ENCODE measurements at places on chromosomes 5 and 9.

- no peak for DNase-seq
These were observed 379.3 kb downstream of the KDM4C start for GRCh38 chr9:7137040-7137439.

GRCh38 chr5:176562189-176562588 lies 13.0 kb downstream of the CDHR2 start:
- DNase-seq = no peak

- DNase-seq = no peak
These were observed 343.3 kb upstream of the CDH9 start for GRCh38 chr5:27381686-27382085.

DNA sequence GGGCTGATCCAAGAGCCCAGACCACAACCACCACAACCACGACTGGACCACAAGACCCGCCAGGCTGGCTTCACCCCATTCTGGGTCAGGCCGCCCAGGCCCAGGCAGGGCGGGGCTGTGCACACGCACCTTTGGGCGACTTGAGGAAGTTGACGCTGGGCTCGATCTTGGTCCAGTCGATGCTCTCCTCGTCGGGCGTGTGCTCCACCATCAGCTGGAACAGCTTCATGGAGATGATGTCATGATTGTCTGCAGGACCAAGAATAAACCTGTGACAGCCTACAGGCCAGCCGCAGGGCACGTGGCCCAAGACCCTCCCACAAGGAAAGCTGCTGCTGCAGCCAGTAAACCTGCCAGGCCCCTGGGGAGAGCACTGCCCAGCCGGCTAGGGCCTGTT lies 17.3 kb downstream of the LMAN2 start:
- no peak for DNase-seq

- no peak for DNase-seq
These were observed 104.5 kb upstream of the LHFPL2 start for GRCh38 chr5:78753093-78753531.

DNA sequence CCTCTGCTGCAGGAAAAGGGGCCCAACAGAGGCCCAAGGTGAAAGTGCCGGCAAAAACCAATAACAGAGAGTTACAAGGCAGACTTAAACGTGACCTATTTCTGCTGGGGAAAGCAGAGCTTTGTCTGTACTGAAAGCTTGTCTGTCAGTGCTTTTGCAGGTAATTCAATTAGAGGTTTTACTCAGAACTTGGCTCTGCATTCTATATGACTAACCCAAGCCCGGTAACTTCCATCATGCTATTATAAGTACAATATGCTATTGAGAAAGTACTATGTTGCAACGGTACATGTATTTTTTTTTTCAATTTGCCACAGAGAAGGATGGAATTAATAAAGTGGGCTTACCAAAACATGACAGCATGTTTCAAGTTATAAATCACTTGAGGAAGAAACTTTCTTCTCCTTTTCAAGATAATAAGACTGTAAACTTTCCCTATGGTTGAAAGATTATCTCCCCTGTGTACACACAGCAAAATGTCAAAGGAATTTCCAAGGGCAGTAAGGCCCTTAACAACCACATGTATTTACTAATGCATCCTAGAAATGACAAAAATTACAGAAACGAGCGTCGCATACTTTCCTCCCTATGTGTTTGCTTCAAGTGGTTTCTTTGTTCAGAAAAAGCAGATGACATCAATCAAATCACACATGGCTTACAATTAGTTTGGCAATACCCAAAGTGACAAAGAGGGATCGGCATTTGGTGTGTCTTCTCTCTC lies 282.4 kb downstream of the EFNA5 start:
- peak; percentile 62 for DNase-seq

GRCh38 chr9:127990554-127990953 lies 9.8 kb upstream of the EEIG1 start:
- DNase-seq = no peak

- no peak for DNase-seq
These were observed 131.5 kb upstream of the PTCH1 start for GRCh38 chr9:95648225-95648624.

- DNase-seq = no peak
These were observed 275.5 kb downstream of the MAST4 start for GRCh38 chr5:66871651-66872050.

- DNase-seq = no peak
These were observed 3.8 kb downstream of the FGF10 start for GRCh38 chr5:44385291-44385900.

- DNase-seq = no peak
These were observed 40.4 kb downstream of the PAM start for GRCh38 chr5:102795526-102795925.

DNA sequence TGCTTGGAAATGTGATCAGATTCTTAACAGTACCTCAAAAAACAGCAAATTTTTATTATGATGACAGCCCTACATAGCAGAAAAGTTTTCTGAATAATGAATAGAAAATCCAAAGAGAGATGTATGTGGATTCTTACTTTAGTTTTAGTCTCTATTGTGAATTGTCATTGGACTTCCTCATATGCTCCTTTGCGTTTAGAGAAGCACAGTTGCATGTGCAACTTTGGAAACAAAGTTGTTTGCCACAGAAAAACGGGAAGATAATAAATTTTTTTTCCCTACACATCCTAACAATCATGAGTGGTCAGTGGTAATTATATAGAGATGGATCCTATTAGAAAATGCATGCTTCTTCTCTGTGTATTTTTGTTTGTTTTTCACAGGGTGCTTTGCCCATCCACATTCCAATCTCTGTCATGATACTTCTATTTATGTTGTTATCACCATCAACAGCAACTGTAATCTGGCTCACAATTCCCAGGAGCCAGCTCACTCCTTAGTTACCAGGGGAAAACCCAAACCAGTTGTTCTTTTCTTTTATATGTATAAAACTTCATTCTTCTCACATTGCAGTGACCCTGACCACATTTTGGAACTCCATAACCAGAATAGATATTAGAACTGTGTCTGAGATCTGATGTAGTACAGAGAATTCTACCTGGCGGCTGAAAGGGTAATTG lies 118.7 kb downstream of the NDUFS4 start:
- DNase-seq = no peak

DNA sequence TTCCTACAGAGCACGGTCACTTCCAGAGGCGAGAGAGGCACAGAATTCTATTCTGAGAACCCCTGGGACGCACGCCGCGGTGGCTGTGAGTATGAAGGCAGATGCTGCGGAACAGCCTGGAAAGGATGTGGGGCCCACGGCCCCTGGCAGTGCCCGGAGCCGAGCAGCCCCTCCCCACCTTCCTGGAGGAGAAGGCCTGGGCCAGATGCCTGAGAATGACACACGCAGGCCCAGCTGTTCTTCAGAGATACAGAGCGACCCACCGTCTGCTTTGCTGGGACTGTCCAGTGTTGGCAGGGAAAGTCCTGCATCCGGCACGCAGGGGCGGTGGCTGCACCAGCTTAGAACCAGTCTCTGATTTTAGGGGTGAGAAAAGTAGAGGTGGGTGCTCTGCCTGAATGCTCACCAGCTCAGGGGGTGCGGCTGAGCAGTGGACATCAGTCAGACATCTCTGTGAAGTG lies 116.7 kb upstream of the LPCAT1 start:
- DNase-seq = no peak

GRCh38 chr9:93354451-93354850 lies 97.0 kb upstream of the FAM120A start:
- DNase-seq = no peak

DNA sequence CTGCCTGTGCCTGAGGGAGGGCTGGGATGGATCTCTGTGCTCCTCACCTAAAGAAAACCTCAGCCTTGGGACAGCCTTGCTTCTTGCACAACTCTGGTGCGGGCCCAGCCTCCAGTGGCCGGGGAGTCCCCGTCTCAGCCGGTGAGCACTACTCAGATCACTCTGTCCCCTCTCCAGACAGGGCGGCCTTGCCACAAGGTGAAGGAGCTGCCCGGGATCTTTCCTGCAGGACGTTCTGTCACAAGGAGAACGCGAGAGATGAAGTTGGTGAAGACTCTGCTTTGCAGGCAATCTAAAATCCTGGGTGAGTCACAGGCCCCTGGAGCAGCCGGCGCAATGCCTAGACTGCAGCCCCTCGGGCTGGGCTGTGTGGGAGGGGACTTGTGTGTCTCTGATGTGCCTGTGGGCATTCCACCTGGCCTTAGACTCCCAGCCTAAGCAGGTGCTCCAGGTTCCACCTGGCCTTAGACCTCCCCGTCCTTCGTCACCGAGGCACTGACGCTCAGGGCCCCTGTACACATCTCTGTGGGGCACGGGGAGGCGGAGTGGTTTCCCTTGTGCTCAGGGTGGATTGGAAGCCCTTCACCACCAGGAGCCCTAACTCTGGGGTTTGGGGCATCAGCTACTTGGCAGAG lies 15.2 kb upstream of the IRX4 start:
- no peak for DNase-seq
